ENCODE measurements at places on chromosomes 3 and 15.

DNA sequence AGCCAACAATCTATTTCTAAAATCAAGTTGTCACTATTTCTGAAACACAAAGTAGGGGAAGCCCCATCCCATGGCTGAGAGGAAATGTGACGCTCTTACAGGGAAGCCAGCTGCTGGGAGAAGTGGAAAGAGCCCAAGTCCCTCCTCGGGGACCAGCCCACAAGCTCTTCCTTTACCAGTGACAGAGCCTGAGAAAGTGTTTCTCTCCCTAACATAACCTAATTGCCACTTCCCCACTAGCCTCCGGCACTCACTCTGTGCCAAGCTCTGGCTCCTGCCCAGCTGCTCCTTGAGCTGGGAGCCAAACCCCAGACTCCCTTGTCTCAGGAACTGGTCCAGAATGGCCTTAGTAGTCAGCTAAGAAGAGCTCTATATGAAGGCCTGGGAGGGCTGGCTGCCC lies 42.9 kb downstream of the TNFAIP8L3 start:
- no peak for DNase-seq

GRCh38 chr3:108200024-108200423 lies 22.2 kb downstream of the IFT57 start:
- DNase-seq: no peak

DNA sequence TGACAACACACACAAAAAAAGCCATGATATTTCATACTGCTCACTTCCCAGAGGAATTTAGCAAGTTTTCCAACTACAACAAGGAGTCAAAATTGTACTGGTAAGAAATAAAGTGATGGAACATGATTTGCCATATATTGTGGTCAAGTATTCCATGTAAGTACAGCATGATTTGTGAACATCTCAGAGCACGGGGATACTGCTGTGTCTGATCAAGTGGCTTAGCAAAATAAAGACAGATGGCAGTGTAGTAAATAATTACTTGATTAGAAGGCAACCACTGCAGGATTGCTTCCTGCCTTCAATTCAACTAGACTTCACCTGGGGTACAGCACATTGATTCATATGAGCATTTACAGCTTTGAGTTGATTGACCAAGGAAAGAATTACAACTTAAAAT lies 51.6 kb upstream of the DUT start:
- DNase-seq: peak; percentile 68

DNA sequence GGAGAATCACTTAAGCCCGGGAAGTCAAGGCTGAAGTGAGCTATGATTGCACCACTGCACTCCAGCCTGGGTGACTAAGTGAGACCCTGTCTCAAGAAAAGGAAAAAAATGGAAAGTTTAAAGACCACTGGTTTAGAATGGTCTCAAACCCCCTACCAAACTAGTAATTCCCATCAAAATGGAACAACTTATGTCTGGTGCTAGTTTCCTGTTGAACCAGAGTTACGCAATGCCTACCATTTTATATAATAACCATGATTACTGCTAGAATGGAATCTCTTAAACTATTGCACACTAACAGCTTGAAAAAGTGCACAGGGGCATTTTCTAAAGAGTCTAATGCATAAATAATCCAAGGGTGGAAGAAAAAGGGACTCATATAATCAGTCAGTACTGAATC lies 43.6 kb downstream of the DMXL2 start:
- DNase-seq: no peak

DNA sequence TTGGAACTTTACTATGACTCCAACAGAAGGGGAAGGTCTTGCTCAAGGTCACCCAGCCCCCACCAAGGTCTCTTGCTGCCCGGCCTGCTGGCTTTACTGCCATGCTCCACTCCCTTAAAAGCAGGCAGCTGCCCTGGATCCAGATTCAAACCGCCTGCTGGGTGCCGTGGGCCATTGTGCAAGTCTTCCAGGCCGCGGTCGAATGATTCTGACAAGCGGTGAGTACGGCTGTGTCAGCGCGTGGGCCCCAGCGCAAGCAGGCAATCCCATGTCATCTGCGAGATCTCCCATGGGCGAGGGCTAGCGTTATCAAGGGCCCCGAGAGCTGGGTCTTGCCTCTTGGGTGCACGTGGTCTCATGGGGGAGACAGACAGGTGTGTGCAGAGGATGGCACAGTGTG lies 37.6 kb downstream of the CORO2B start:
- no peak for DNase-seq

DNA sequence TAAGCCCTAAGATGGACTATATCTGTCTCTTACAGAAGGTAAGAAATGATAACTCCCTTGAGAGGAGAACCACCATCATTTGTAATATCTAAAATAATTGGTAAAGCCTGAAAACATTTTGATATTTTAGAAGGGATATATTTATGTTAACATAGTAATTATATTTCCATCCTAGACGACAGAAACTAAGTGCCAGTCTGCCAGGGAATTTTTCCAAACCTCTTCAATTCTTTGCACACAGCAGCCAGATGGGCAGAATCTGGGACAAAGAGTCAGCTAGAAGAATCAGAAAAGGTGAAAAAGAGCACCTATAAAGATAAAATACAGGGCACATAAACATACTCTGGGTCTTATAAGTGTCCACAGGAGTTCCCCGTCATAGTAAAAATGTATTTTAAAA lies 70.0 kb upstream of the CBLB start:
- DNase-seq: no peak

- no peak for DNase-seq
Measured at GRCh38 chr3:147521646-147522045, 112.5 kb downstream of the ZIC1 start.

DNA sequence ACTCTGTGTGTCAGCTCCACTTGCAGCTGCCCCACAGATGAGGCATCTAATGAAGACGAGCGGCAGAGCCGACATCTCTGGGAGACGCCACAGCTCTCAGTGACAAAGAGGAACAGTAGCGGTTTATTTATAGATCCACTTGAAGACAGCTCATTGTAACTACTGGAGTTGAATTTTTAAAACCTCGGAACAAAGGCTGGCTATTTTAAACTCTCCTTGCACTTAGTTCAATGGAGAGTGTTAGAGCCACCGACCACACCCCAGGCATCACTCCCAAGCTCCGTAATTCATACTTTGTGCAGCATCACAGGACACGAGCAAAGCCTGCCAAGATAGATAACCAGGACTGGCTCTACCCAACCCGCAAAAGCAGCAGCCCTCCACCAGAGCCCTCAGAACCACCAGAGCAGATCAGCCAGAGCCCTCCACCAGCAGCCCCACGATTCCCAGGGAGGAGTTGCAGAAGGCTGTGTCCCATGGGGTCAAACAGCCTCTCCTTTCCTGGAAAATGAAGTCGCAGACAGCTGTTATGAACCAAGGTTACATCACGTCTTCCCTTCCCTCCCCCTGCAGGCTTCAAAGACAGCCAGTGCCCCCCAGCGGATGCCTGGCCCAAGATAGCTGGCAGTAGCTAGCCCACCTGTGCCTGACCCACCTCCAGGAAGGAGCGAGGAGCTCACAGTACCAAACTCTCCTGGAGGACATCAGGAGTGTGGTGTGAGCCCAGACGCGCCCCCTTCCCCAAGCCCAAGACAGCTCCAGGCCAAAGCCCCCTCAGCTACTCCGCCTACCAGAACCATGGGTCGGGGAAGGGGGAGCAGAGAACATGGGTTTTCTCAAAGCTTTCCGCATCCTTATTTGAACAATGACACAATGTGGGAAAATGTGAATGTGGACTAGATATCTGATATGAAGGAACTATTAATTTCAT lies 45.7 kb downstream of the POC1A start:
- DNase-seq: no peak

GRCh38 chr3:65343736-65344135 lies 655.9 kb upstream of the ADAMTS9 start:
- DNase-seq: no peak

DNA sequence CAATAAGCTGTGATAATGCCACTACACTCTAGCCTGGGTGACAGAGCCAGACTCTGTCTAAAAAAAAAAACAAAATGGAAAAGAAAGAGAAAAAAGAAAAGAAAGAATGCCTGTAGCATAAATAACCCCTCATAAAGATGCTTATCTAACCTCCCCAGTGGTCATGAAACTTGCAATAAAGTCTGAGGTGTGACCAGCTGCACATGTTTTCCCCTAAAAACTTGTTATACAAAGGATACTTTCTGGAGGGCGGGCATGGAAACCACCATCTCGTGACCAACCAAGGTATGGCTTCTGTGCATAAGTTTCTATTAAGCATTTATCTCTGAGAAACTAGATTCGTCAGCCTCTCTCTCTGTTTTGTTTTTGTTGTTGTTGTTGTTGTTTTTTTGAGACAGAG lies 21.8 kb downstream of the CCDC32 start:
- no peak for DNase-seq

DNA sequence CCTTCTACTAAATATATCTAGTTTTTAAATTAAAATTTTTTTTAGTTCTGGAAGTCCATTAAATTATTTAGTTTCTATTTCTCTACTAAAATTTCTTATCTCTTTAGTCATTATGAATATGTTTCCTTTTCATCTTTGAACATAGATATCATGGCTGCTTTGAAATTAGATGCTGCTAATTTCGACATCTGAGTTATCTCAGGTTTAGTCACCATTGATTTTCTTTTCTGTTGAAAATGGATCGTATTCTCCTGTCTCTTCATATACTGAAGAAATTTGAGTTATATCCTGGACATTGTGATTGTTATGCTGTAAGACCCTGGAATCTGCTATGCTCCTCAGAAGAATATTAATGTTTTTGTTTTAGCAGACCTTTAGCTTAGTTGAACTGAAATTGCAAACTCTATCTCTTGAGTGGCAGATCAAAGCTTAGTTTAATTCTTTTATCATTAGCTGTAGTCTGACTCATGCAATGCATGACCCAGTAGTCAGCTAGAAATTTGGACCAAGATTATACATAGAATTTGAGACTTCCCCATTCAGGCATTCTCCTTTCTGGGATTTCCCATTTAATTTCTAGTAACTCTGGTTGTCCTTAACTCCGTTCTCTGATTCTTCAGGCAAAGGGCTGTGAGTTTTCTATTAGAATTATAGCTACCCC lies 439.8 kb upstream of the IL12A start:
- DNase-seq: no peak

DNA sequence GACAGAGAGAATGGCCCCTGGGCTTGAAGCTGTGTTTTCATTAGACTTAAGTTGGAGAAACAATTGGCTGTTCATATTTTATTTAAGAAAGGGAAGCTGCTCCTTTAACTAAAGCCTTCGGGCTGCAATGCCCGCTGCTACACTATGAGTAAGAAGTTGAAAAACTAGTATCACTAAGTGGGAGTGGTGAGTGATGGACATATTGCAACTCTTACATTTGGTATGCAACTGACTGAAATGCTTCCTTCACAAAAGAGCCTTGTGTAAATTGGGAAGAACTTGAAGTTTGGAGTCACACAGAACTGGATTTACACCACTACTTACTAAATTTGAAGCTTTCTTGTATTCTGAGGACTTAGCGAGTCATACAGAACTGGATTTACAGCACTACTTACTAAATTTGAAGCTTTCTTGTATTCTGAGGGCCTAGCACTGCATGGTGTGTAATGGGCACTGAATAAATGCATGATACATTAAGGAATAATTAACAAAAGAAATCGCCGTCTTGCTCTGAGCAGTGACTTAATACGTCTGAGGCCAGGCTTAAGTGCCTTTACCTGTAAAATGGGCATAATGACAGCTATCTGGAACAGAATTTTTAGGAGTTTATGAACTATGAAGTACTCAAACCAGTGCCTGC lies 149.5 kb downstream of the RYR3 start:
- DNase-seq: no peak

DNA sequence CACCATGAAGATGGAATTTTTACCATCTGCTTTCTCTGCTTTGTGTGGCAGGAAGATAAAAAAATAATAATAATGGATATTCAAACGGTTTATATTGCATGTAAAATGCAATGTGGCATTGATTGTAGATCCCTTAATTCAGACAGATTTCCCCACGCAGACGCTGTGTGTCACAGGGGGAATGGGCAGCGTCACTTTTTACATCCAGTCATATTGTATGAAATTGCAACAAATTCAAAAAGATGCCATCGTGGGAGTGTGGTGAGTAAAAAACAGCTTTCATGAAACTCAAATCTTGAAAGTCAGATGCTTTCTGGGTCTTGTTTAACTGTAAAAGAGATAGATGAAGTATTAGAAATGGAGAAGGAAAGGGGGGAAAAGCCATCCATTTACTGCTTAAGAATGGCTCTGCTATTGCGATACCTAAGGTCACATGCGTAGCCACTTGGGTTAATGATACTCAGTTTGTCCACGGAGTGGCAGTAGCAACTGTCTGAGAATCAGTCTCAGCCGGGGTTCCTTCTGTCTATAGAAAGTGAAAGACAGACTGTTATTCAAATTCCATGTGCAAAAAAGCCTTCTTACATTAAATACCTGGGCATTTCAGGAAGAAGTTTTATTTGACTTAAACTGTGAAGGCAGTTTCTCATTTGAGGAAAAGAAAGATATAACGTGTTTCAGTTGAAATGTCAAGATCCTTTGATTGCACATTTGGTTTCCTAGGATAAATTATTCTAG lies 28.5 kb downstream of the BTD start:
- DNase-seq: peak; percentile 28

DNA sequence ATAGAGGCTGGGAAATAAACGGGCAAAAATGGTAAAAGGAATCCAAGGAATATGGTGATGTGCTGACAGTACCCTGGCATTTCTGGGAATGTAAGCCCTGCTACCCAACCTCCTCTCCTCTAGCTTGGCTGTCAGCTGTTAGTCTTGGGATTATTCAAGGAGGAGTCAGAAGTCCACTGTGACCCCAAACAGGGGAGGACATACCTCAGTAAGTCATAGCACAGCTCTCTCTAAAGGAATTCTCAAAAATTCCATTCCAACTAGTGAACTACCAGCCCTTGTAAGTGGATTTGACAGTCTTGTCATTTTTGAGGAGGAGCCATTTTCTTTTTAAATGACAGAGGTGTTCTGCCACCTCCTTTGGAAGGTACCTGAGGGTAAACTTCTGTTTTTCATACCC lies 207.5 kb downstream of the PDCD6IP start:
- DNase-seq: no peak

DNA sequence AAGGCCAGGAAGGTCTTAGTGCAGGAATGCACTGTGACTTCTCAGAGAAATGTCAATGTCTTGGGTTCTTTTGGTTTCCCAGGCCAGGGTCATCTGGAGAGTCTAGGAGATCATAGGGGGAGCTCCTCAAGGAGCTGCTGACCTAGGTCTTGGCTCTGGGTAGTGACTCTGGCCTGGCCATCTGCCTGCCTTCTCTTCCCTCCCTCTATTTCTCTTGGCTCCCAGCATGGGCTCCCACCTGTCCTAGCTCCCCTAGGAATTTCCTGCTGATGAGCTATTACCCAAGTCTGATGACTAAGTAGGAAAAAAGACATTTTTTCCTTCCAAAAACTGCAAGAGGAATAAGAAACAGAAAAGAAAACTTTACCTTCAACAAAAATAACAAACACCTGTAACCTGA lies 57.4 kb downstream of the BSN start:
- DNase-seq: no peak

Measured in NCI-H1417 (cell line).